CD8-positive, alpha-beta T cell (primary cell): ENCODE measurements at places on chromosomes 4 and X.
A peak's percentile ranks its signal among the peaks of the same experiment; 100 is the strongest.

GRCh38 chrX:96081891-96082290 is 602.8 kb upstream of the DIAPH2 start:
- DNase-seq, result no peak

GRCh38 chrX:150870029-150870428 is 28.4 kb downstream of the CD99L2 start:
- no peak for DNase-seq

DNA sequence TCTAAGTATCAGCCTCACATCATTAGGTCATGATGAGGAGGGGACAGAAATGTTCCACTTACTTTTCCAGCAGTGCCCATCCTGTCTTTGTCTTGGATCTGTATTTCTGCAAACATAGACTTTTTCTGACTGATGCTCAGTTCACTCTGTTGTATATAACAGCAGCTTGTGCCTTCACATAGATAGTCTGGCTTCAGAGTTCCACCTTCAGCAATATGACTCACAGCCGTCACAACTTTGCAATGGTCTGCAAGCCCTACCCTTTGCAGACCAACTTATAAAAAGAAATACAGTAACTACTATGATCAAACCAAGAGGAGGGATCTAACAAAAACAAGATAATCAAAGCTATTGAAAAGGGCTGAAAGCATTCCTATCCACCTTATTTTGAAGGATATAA is at the start of gene ADH7:
TSS of gene ADH7 (minus strand) at position 189 of the 400 bp plus-strand sequence. CDS start at position 80, 109 bp downstream.
- no peak for DNase-seq

DNA sequence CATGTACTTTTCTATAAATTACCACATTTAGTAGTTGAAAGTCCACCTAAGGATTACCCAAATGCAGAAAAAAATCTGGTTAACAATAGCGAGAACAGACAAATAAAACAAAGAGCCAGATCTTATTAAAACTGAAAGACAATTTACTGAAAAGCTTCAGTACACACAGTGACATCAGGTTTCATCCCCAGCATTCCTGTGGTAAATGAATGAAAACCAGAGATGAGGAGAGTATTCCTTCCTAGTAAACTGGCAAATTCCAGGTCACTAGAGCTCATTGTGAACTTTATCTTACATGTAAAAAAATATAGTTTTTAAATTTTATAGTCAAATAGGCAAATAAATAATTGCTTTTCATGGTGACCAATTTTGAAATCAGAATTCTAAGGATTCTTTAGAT is 1290.5 kb downstream of the ADGRL3 start:
- no peak for DNase-seq

DNA sequence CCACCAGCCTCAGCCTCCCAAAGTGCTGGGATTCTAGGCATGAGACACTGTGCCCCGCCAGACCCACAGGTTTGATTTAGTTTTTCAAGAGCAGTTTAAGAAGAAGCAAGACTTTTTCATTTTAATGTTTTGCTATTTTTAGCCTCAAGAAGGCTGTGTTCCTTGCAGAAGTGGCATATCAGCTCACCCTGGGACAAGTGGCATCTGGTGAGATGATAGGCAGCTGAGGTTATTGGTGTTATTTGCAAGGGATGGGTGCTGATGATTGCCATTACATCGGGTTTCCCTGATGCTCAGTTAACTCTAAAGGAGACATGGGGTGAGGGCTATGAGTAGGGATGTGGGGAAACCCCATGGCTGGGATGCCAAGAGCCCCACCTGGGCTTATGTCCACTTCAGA is 120.4 kb downstream of the MXRA5 start:
- no peak for DNase-seq

- DNase-seq, result no peak
These were observed 79.8 kb downstream of the NSUN7 start for GRCh38 chr4:40829586-40829985.

DNA sequence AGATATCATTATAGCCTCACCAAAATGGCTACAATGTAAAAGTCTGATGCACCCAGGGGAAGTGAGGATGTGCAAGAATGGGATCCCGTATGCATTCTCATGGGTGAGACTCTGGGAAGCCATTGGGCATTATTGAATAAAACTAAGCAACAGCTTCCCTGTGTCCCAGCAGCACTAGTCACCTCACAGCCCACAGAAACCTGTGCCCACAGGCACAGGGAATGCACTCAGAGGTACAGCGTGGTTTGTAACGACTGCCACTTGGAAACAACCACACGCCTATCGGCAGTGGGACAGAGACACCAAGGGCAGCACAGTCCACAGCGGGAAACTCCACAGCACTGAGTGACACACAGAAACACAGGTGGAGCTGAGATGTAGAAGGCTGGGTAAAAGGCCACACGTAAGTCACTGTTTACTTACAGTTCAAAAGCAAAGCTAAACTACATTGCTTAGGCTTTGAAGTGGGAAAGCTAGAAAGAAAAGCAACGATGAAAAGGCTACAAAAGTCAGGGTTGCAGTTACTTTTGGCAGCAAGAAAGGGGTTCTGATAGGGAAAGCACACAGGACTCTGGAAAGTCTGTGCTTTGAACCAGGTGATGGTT is 69.2 kb downstream of the HAUS3 start:
- DNase-seq, result no peak

DNA sequence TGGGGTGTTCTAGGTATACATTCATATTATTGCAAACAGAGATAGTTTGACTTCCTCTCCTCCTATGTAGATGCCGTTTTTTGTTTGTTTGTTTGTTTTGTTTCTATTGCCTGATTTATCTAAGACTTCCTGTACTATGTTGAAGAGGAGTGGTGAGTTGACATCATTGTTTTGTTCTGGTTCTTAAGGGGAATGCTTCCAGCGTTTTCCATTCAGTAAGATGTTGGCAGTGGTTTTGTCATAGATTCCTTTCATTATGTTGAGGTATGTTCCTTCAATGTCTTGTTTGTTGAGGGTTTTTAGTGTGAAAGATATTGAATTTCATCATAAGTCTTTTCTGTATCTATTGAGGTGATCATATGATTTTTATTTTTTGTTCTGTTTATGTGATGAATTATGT is 401.6 kb upstream of the EPHA5 start:
- DNase-seq, result no peak

GRCh38 chrX:71178908-71179307 is 34.3 kb downstream of the NLGN3 start:
- peak; percentile 50 for DNase-seq

DNA sequence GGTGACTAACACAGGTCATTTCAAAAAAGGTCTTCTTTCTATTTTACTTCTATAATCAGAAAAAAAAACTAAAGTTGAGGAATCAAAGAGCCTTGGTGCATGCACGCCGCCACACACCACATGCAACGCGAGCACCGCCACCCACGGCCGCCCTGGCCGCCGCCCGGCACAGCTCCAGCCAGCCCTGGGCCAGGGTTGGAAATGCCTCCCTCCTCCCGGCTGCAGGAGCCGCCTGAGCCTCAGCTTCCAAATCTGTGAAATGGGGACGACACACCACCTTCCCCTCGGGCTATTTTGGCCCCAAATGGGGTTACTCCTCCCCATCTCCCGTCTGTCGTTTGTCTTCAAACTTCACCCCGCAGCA is 39.7 kb upstream of the MAN2B2 start:
- no peak for DNase-seq

DNA sequence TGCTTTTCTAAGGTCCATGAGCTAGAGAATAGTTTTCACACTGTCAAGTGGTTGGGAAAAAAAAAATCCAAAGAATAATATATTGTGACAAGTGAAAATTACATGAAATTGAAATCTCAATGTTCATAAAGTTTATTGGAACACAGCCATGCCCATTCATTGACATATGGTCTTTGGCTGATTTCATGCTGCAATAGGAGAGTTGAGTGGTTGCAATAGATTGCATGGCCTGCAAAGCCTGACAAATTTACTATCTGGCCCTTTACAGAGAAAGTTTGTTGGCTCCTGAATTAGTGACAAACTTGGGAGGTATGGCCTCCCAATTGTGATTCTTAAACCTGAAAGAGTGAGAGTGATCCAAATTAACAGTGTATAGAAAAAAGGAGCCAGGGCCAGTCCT is 115.5 kb upstream of the FAM9C start:
- no peak for DNase-seq

GRCh38 chrX:134529481-134529880 is 69.5 kb downstream of the HPRT1 start:
- no peak for DNase-seq

DNA sequence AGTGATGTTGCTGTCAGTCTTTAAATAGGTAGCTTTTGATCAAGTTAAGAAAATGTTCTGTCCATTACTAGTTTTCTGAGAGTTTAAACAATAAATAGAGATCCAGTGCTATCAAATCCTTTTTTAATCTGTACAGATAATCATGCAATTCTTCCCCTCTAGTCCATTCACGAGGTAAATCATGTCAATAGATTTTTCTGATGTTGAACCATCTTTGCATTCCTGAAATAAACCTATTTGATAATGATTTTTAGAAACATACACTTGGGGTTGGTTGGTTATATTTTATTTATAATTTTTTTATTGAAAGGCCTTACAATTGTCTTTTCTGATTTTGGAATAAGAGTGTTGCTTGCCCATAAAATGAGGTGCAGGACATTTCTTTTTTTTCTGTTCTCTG is 95.0 kb downstream of the FAM53A start:
- DNase-seq, result no peak

DNA sequence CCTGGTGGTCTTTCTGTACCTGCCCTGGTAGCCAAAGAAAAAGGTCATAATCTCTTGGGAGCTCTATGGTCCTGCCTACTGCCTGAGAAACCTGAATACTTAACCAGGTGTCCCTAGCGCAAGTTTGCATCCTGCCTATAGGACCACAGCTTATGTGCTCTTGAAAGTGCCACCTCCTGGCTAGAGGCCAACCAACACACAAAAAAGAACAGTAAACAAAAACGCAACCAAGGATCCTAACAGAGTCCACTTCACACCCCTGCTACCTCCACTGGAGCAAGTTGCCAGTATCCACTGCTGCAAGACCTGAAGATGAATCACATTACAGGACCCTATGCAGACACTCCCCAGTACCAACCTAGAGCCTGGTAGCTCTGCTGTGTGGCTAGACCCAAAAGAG is 103.2 kb upstream of the PABPC5 start:
- DNase-seq, result no peak

- no peak for DNase-seq
These were observed 515.4 kb downstream of the ZNF674 start for GRCh38 chrX:46029777-46030176.

DNA sequence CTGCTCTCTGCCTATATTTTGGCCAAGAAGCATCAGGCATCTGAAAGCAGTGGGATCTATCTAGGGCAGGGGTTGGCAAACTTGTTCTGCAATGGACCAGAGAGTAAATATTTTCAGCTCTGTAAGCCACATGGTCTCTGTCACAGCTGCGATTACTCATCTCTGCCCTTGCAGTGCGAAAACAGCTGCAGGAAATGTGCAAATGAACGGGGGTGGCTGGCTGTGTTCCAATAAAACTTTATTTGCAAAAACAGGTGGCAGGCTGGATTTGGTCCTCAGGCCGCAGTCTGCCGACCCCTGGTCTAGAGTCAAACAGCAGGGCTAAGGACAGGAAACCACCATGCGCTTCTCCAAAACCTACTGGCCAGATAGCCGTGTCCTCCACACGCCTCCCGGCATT is 48.6 kb downstream of the ACOX3 start:
- no peak for DNase-seq

- DNase-seq, result no peak
These were observed 38.2 kb downstream of the HPGDS start for GRCh38 chr4:94304365-94304971.

DNA sequence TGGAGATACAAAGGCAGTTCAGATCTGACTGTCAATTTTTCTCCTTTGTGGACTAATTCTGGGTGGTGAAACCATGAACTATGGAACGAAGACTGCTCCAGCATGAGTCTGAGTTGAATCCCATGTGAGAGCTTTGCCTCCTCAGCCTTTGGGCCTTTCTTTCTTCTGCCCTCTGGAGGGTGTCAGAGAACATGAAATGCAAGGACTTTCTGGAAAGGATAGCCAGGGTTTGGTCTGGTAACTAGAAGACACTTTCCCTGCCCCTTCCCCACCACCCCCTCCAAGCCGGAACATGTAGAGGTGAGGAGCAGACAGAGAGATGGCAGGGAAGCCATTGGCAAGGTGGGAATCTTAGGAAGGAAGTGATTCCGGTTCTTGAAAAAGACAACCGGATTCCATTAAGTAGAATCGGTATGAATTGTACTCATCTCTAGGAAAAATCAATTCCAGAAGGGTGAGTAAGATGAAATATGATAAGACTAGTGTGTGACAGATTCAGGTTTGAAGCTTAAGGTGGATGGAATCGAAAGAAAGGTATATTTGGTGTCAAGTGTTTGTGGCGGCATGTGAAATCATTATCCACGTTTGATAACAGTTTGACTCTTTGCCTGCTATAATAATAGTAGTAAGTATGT is 19.0 kb downstream of the FHL1 start:
- no peak for DNase-seq
